Astrocyte (in vitro differentiated cells and primary cell): ENCODE measurements at places on chromosomes 7 and 10.

DNA sequence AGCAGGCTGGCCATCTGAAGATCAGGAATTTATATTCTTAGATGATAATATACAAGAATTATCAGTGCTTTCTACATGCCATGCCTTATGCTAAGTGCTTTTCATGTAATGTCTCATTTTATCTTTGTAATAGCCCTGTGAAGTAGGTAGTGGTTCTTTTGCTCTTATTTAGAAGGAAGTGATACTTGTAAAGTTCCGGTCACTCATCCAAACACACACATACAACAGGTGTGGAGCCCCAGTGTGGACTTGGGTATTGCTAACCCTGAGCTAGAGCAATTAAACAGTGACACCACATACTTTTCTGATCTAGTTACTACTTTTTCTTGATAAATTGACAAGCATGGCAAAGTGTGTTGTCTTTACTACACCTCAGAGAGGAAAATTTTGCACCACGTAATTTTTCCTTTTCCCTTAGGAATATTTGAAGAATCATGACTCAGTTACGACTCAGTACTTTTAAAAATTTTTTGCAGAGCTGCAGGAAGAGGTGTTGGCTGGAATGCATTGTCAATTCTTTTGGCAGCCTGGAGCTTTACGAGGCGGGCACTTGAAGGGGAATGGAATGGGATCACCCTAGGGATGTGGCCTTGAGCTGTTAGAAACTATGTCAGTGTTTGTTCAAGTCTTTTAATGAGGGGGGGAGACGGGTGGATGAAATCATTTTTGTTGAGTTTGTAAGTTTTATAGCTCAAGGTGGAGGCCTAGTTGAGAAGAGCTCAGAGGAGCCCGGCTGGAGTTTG, 212.5 kb upstream of the CELF2 start:
- H3K27me3 ChIP-seq, result no peaks in the 10 kb centered on the region
- no peak overlapping the region for H3K4me3 ChIP-seq
- peak; percentile 91 for DNase-seq
- H3K4me1 ChIP-seq, result peaks cover 10% of the 10 kb centered on the region
- H3K36me3 ChIP-seq, result no peaks in the 10 kb centered on the region

DNA sequence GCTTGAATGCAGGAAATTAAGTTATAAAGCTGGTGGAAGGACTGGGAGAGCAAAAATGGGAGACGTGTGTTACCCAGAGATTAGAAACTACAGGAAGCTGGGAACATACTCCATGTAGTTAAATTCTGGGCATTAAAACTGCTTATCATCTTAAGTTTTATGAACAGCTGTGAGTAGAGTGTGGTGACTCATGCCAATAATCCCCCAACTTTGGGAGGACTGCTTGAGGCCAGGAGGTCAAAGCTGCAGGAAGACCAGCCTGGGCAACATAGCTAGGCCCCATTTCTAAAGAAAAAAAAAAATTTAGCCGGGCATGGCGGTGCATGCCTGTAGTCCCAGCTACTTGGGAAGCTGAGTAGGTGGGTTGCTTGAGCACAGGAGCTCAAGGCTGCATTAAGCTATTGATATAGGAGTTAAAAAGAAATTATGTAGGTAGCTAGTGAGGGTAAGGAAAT, 56.2 kb upstream of the SEPHS1 start:
- no peak for DNase-seq
- H3K27ac ChIP-seq, result no peak overlapping the region
- no peaks in the 10 kb centered on the region for H3K36me3 ChIP-seq
- no peaks in the 10 kb centered on the region for H3K27me3 ChIP-seq
- H3K4me1 ChIP-seq, result no peaks in the 10 kb centered on the region
- no peak overlapping the region for H3K4me3 ChIP-seq

GRCh38 chr7:77837275-77837674, 38.7 kb downstream of the PHTF2 start:
- H3K4me1 ChIP-seq, result peaks cover 6% of the 10 kb centered on the region
- no peak overlapping the region for H3K4me3 ChIP-seq
- H3K36me3 ChIP-seq, result no peaks in the 10 kb centered on the region

- H3K4me1 ChIP-seq, result no peaks in the 10 kb centered on the region
- no peak overlapping the region for H3K4me3 ChIP-seq
- no peak for DNase-seq
- H3K27me3 ChIP-seq, result no peaks in the 10 kb centered on the region
Observed at GRCh38 chr7:151131592-151132293, 35.8 kb downstream of the GBX1 start.

- peaks cover 34% of the 10 kb centered on the region for H3K4me1 ChIP-seq
- no peak overlapping the region for H3K4me3 ChIP-seq
- H3K27me3 ChIP-seq, result no peaks in the 10 kb centered on the region
- peaks cover 28% of the 10 kb centered on the region for H3K36me3 ChIP-seq
- peak; percentile 66 for DNase-seq
- peak overlapping the region; percentile 80 for H3K27ac ChIP-seq
Observed at GRCh38 chr10:62083412-62084267, 182.1 kb downstream of the ARID5B start.

GRCh38 chr7:17654940-17655339, 285.4 kb downstream of the SNX13 start:
- H3K4me3 ChIP-seq, result no peak overlapping the region
- H3K27me3 ChIP-seq, result no peaks in the 10 kb centered on the region
- peaks cover 11% of the 10 kb centered on the region for H3K4me1 ChIP-seq
- DNase-seq, result no peak
- H3K27ac ChIP-seq, result no peak overlapping the region

DNA sequence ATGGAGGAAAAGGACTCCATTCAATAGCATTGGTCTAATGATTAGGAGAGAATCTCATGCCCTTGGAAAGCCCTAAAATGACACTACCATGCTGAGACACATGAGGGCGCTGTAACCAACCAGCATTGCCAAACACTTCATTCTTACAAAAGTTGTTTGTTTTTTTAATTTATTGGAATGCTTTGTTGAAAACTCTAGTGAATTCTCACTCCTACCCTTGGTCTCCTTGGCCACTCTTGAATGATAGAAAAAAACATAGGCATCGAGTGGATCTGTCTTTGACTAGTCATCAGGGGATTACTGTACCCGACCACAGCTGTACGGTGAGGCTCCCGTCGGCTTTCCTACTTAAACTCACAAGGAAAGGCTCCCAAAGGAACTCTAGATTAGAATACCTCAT, 29.3 kb upstream of the ADD3 start:
- no peaks in the 10 kb centered on the region for H3K36me3 ChIP-seq
- no peaks in the 10 kb centered on the region for H3K27me3 ChIP-seq
- DNase-seq, result peak; percentile 40
- H3K4me3 ChIP-seq, result no peak overlapping the region

- H3K4me3 ChIP-seq, result no peak overlapping the region
- no peak overlapping the region for H3K27ac ChIP-seq
- H3K4me1 ChIP-seq, result peaks cover 5% of the 10 kb centered on the region
Observed at GRCh38 chr7:27148031-27148755, 619 bp upstream of the HOXA6 start.

DNA sequence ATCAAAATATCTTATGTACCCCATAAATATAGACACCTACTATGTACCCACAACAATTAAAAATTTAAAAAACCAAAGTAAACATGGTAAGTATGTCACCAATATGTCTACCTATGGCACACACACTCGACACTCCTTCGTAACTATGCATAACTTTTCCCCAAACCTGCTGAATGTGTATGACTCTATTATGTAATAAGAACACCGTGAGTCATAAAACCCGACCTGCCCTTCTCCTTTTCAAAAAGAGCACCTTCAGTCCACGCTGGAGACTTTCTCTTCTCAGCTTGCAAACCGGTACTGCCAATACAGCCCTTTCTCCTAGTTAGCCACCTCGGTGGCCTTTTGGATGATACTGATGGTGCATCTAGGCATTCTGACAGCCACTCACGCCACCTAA, 186.3 kb downstream of the PRPF18 start:
- H3K36me3 ChIP-seq, result peaks cover 4% of the 10 kb centered on the region
- H3K4me3 ChIP-seq, result no peak overlapping the region
- no peak for DNase-seq
- peaks cover 22% of the 10 kb centered on the region for H3K4me1 ChIP-seq
- H3K27me3 ChIP-seq, result no peaks in the 10 kb centered on the region

DNA sequence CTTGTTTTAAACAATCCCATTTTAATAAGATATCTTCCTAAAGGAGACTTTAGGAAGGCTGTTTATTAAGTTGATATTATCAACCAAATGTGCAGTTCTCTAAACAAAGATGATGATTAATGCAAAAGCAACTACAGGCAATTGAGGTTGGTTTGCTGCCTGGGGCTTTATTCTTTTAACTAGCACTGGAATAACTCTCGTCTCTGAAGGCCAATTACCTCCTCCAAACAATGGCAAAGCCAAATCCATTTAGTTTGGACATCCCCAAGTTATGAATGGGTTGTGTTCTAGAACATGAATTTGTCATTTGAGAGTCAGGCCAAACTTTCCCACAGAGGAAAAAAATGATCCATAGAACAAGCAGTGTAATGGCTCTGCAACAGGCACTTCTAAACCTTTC, 114.1 kb downstream of the SLC16A9 start:
- H3K4me1 ChIP-seq, result no peaks in the 10 kb centered on the region
- no peak overlapping the region for H3K27ac ChIP-seq
- no peak overlapping the region for H3K4me3 ChIP-seq
- no peak for DNase-seq
- H3K36me3 ChIP-seq, result no peaks in the 10 kb centered on the region

DNA sequence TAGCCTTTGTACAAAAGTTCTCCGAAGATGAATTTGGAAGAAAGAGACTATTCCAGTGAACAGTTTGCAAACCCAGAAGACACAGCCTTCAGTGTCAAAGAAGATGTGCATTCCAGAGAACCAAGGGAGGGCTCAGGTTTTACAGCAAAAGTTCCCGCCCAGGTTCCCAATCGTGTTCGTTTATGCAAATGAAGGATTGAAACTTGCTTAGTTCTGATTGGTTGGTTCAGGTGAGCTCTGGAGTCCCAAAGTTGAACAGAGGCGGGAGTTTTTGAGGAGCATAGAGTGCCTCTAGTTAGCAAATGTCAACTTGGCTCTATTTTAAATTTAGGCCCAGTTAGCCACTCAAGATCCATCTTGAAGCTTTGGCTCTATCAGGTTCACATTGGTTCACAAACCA, 51.3 kb downstream of the TMEM270 start:
- H3K4me1 ChIP-seq, result peaks cover 4% of the 10 kb centered on the region
- H3K4me3 ChIP-seq, result no peak overlapping the region
- no peak for DNase-seq
- H3K36me3 ChIP-seq, result no peaks in the 10 kb centered on the region
- no peak overlapping the region for H3K27ac ChIP-seq

- H3K36me3 ChIP-seq, result no peaks in the 10 kb centered on the region
- H3K27me3 ChIP-seq, result no peaks in the 10 kb centered on the region
- peaks cover 5% of the 10 kb centered on the region for H3K4me1 ChIP-seq
- H3K27ac ChIP-seq, result no peak overlapping the region
- no peak overlapping the region for H3K4me3 ChIP-seq
Observed at GRCh38 chr7:40474790-40475680, 340.2 kb downstream of the SUGCT start.

- no peak overlapping the region for H3K4me3 ChIP-seq
- DNase-seq, result no peak
- H3K27ac ChIP-seq, result no peak overlapping the region
- no peaks in the 10 kb centered on the region for H3K36me3 ChIP-seq
- no peaks in the 10 kb centered on the region for H3K4me1 ChIP-seq
- H3K27me3 ChIP-seq, result no peaks in the 10 kb centered on the region
Observed at GRCh38 chr10:31583293-31583692, 264.3 kb downstream of the ZEB1 start.

- H3K4me1 ChIP-seq, result no peaks in the 10 kb centered on the region
- peak; percentile 93 for DNase-seq
- no peak overlapping the region for H3K27ac ChIP-seq
- no peak overlapping the region for H3K4me3 ChIP-seq
Observed at GRCh38 chr7:68107968-68108367, 1111.3 kb downstream of the TYW1 start.

DNA sequence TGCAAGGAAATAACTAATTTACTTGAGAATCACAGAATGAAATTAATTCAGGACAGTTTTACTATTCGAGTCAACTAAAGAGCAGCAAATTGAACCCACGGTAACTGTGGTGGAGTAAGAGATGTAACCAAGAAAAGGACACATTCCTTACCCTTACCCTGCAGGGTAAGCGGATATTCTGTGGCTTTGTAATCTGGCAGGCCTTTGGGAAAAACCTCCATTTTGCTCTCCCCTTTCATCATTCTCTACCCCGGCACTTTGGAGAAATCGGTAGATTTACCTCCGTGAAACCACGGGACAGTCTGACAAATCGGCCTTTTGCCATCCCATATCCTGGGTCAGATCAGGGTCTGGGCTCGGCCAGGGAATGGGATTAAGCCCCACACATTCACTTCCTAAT, 18.4 kb downstream of the RCC1L start:
- peaks cover 33% of the 10 kb centered on the region for H3K4me1 ChIP-seq
- peaks cover 29% of the 10 kb centered on the region for H3K36me3 ChIP-seq
- H3K4me3 ChIP-seq, result no peak overlapping the region
- no peaks in the 10 kb centered on the region for H3K27me3 ChIP-seq
- peak; percentile 52 for DNase-seq
- peak overlapping the region; percentile 71 for H3K27ac ChIP-seq
